ENCODE measurements at places on chromosomes 3 and 15. TPM values are rescaled to one million over a fixed set of nuclear protein-coding genes. Genes with fewer than 3 reads are reported as not detected.

GRCh38 chr3:32667072-32667582 lies 17.9 kb upstream of the CNOT10 start:
- no peak for DNase-seq

- no peak for DNase-seq
Measured at GRCh38 chr3:168678730-168679129, 583.0 kb upstream of the GOLIM4 start.

GRCh38 chr3:44077267-44077666 lies 164.4 kb upstream of the TOPAZ1 start:
- DNase-seq = no peak

- no peak for DNase-seq
Measured at GRCh38 chr3:196775938-196776337, 36.3 kb downstream of the PAK2 start.

DNA sequence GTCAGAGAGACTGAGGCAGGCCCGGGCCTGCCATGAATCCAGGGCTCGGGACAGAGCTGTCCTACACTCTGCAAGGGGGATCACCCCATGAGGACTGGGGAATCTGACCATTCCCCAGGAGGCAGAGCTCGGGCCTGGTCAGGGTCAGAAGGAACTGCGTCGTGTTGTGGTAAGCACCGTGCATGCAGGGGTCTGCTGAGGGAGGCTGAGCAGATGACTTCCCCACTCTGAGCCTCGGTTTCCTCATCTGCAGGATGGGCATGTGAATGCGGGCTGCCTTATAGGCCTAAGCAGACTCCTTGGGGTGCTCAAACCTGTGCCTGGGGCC lies 61.6 kb upstream of the IQSEC1 start:
- no peak for DNase-seq

- DNase-seq = no peak
Measured at GRCh38 chr3:119500901-119501300, 2.6 kb downstream of the TIMMDC1 start.

TAMM41 gene
- polyA plus RNA-seq = 18.2 TPM

SCAANT1 gene
- not detected for polyA plus RNA-seq

CCR5 gene
- polyA plus RNA-seq = 5.2 TPM
